ENCODE measurements at places on chromosomes 2 and 18.
A peak's percentile ranks its signal among the peaks of the same experiment; 100 is the strongest.

- no peak for DNase-seq
Measured at GRCh38 chr2:109339519-109339966, 210.5 kb downstream of the SH3RF3 start.

DNA sequence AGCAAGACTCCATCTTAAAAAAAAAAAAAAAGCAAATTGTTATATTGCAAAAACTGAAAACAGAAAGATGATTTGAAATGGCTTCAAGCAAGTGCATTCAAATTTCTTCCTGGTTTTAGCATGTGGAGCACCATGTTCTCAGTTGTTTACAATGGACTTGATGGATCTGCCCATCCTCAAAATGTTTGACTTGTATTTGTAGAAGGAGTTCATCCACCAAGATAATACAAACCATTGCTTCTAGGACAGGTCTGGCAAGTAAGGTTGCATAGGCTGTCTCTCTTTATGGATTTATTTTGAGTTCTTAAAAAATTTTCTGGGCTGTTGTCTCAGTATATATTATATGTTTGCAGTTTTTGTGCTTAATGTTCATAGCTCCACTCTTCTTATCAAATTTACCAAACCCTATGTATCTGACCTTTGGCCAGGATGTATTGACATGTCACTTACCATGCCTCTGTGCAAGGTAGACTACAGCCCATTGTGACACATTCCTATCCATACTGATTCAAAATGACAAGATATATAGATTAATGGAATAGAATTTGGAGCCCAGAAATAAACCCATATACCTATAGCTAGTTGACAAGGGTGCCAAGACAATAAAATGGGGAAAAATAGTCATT is 21.7 kb upstream of the ZCCHC2 start:
- DNase-seq, result no peak

- no peak for DNase-seq
Measured at GRCh38 chr2:74149247-74149525, 1.5 kb upstream of the BOLA3 start.

- no peak for DNase-seq
Measured at GRCh38 chr2:175168564-175168945, 552 bp upstream of the ATF2 start.

DNA sequence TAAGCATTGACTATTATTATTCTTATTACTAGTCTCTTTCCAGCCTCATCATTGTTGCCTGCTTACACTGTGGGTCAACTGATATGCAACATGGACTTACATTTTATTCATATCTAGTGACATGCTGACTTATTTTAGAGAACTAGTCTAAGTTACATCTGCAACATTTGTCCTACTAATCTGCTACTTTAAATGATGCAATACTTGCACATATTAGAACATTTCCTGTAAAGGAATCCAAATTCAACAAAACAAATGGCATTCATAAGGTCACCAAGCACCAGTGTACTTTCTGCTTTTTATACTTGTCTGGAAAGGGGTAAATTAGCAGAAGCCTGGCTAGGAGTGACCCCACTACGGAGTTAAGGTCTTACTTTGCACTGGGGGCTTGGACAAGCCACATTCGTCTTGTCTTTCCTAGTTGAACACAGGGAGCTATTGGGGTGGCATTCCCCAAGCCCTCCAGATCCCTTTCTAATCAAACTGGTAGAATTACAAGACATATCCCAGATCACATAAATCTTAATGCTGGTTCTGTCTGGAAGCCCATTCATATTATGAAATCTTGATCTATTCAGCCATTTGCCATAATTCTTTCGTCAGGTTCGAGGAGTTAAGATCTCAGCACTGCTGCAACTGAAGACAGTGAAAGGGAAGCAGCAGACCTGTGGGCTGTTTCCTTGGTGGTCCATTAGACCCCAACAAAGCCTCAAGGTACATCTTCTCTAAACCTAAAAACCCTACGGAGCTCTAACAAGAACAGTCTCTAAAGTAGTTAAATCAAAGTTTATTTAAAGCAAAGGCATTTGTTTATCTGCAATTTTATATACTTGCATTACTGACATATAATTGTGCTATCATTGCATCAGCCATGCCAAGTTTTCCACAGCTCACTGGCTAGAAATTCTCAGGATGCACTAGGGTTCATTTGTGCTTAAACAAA is 49.9 kb upstream of the RTN4 start:
- DNase-seq, result no peak

- no peak for DNase-seq
Measured at GRCh38 chr2:237035781-237036475, 49.8 kb upstream of the COPS8 start.

DNA sequence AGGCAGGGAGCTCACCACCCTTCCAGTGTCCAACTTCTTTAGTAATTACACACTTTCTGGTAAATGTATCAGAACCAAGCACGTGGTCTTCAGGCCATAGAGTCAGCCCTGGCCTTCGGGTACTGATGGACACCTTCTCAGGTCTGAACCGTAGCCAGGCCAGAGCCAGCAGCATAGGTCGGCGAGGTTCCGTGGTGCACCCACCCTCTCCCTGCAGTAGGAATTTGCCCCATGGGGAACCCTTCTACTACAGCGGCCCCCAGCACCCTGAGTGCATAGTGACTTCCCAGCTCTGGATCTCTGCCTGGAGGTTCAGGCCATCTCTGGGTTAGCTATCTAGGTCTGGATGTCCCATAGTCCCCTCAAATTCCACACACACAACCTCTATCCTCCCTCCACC is 61.6 kb downstream of the EDAR start:
- DNase-seq, result peak; percentile 52

DNA sequence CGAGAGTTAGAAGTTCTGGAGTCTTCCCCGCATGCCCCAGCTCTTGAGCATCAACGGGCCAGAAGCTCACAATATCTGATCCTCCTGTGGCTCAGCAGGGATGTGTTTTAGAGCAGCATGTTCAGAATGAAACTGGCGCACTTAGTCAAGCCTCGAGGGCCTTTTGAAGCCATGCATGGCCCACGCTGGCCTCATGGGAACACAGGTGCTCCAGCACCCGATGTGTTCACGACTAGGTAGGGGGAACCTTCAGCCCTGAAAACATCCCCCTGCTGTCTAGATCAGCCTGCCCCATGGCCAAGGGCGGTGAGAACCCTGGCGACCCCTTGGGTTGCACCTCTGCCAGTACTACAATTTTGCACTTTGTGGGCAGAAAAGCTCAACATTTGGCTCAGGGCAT is 32.8 kb downstream of the MSH6 start:
- no peak for DNase-seq

DNA sequence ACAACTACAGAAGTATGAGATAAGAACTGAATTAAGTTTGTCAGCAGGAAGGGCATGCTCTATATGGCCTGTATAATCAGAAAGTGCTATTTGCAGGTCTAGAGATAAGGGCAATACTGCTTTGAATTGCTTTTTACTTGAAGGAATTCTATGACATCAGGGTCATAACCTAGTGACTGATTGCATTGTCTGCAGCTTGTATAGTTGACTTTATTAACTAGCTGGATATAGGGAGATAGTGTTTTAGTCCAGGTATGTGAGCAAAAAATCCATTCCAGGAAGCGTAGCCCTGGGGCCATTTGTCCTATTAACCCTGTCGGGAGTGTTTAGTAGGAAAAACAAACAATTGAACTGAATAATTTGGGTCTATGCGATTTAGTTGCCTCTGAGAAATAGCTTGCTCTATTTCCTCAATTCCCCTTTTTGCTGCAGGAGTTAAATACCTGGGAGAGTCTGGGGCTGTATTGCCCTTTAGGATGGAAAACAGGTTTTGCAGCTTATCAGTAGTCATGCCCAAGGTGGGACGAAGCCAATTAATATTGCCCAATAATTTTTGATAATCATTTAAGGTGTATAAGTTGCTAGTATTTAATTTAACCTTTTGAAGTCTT is 30.0 kb downstream of the HTR2B start:
- no peak for DNase-seq

GRCh38 chr2:15582710-15583357 is 8.8 kb upstream of the DDX1 start:
- no peak for DNase-seq

- no peak for DNase-seq
Measured at GRCh38 chr2:3584076-3584475, 9.0 kb downstream of the RPS7 start.
